ENCODE measurements at places on chromosomes 3 and 15.

DNA sequence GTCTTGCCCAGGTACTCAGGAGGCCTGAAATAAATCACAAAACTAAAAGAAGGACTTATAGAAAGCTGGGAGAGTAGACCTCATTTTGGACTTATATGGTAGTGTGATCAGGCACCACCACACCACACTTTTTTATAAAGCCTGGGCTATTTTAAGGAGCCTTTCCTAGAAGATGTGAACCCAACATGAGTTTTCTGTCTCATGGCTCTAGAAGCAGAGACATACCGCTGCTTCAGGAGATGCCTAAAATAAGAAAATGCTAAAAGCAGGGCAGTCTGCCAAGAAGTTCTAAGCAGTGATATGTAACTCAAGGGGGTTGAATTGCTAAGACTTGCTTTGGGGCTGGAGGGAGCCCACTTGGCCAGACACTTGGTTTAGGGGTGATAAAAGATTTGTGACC lies 49.6 kb downstream of the SUMF1 start:
- DNase-seq: no peak

- no peak for DNase-seq
These were observed 665 bp downstream of the FRMD4B start for GRCh38 chr3:69385123-69385722.

GRCh38 chr3:113769551-113769950 lies 22.7 kb downstream of the ATP6V1A start:
- no peak for DNase-seq

- DNase-seq: no peak
These were observed 71.0 kb upstream of the ZBED2 start for GRCh38 chr3:111666041-111666735.

DNA sequence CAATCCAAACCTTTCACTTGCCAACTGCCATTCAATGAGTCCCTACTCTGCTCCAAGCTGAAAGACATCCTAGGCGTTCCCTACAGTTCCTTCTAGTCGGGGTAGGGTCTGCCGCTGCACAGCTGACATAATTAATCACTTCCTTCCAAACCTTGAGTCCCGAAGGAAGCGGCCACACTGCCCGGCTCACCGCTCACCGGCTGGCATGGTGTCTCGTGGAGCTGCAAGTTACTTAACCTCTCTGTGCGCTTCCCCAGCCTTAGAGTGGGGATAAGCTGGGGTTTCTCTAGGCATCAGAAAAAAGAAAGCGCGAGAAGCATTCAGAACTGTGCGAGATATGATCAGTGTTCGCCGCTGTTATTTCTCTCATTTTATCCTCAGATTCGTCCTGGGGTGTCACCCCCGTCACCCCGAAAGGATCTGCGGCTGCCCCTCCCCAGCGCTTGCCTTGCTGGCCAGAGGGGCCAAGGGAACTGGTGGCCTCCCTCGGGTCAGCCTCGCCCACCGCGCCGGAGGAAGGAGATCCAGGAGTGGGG lies 748 bp downstream of the MRPS25 start:
- DNase-seq: no peak

GRCh38 chr3:164460851-164461250 lies 617.4 kb downstream of the SI start:
- no peak for DNase-seq

- DNase-seq: no peak
These were observed 237.3 kb downstream of the FMN1 start for GRCh38 chr15:32957219-32957618.

GRCh38 chr3:40172560-40172959 lies 136.9 kb upstream of the EIF1B start:
- DNase-seq: no peak

DNA sequence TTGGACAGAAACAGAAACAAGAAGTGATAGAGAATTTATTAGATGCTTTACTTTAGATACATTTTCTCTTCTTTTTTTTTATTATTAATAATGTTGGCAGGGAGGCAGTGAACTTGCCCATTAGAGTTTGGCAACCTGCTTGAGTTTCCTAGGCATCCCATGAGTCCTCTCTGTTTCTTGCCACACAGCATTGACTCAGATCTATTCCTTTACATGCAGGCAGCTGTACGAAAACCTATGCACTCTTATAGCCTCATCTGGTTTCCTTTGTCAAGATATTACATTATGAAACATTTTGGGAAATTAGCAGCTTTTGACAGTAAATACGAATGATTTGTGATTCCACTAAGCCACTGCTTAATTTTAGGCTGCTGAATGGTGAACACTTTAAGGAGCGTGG lies 23.3 kb downstream of the IL1RAP start:
- DNase-seq: no peak

DNA sequence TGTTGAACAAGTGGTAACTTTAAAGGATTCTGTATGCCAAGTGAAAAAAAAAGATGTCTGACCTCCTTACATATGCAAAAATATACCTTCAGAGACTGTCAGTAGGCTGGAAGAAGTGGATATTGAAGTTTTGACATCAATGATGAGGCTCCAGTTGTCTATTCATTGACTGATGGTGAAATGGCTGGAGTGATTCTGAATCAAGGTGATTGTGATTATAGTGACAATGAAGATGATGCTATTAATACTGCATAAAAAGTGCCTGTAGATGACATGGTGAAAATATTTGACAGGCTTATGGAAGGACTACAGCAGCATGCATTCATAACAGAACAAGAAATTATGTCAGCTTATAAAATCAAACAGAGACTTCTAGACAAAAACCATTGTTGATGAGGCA lies 4.1 kb downstream of the CCR8 start:
- no peak for DNase-seq

GRCh38 chr3:124781476-124782376 lies 51.5 kb downstream of the UMPS start:
- no peak for DNase-seq

DNA sequence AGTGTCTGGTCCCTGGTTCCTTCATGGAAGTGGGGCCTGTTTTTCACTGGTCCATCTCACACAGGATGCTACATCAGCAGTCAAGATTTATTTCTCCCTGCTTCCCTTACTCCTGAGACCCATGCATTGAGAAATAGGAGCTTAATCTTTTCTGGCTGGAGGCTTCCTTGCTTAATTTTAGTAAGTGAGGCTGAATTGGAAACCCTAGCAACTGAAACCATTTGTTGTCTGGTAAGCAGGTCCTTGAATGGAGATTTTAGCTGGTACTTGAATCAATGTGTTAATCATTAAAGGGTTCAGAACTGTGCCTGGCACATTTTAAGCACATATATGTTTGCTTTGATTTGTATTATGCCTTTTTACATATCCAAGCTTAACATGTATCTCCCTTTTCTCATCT lies 20.2 kb upstream of the MEF2A start:
- no peak for DNase-seq

DNA sequence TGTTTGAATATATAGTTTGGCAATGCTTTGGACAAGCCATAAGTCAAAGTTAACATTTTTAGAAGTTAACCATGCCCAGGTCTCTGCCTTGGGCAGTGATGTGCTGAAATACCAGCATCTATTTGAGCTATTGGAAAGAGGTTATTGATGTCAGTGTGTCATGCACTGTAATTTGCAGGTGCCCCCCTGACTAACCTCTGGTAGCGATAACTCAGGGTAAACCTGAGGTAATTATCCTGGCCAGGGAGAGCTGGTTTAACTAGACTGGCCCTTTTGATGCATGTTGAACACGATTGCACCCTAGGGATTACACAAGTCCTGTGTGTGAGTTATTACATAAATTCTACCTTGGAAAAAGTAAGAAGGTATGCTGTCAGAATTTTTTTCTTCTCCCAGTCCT lies 455.8 kb upstream of the WNT5A start:
- DNase-seq: no peak

DNA sequence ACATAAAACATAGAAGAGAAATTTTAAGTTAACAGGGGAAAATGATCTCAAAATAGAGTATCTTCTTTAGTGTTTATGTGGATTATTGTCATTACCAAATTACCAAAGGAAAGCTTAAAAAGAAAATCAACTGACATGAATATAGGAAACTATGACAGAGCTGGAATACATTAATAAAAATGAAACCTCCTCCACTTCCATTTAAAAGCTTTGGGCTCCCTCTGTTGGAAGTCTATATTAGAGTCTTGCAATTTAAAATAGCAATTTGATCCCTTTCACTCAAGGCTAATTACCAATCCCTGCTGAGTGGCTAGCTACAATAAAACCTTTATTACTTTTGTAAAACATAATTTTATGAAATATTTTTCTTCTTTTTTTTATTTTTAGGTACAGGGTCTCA lies 61.4 kb upstream of the IMPG2 start:
- no peak for DNase-seq

DNA sequence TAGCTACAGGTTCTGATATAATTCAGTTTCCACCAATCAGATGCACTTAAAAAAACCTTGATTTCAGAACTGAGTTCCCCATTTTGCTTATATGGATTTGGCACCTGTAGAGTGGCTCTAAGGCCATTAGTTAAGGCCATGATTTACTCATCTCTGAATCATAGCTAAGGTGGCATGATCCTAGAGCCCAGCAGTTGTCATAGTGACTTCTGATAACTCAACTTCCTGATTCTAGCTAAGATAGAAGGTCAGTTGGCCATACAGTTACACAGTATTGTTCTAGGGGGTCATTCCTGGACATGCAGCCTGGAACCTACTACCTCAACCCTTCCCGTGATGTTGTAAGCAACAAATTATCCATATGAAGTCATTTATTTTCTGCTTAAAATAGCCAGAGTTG lies 15.9 kb upstream of the TMEM87A start:
- no peak for DNase-seq

DNA sequence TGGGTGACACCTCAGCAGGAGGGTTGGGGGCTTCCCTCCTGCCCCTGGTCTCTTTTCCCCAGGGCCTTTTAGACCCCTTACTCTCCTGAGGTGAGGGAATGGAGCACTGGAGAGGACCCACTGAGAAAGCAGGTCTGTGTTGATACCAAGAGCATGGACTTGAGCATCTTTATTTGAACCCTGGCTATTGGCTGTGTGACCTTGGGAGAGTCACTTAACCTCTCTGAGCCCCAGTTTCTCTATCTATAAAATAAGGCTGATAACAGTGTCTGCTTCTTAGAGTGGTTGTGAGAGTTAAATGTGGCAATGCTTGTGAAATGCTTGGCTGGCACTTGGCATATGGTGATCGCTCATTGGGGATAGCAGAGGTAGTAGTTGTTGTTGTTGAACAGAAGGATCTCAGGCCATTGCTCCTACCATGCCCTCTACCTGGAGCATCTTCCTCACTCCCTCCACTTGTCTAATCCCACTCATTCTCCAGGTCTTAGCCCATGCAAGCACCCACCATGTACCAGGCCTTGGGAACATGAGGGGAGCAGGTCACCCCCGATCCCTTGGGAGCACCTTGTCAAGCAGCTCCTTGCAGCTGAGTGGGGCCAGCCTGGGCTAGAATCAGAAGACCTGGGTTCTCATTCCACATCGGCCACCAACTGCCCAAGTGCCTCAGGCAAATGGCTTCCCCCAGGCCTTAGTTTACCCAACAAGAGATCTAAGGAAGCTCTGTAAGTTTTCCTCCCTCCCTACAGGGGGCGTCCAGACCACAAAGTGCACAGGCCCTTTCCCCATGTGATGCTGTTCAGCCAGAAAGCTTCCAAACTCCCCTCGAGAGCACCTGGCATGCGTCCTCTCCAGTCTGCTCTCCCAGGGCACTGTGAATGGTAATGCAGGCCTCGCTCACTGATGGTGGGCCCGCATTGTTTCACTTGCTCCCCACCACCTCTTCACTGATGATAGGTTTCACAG lies 96.7 kb downstream of the LSM3 start:
- DNase-seq: no peak

All from activated CD8-positive, alpha-beta memory T cell treated with anti-CD3 and anti-CD28 coated beads for 4 hours (primary cell).